DMS79 (cell line): ENCODE measurements at places on chromosomes 5 and 9.

DNA sequence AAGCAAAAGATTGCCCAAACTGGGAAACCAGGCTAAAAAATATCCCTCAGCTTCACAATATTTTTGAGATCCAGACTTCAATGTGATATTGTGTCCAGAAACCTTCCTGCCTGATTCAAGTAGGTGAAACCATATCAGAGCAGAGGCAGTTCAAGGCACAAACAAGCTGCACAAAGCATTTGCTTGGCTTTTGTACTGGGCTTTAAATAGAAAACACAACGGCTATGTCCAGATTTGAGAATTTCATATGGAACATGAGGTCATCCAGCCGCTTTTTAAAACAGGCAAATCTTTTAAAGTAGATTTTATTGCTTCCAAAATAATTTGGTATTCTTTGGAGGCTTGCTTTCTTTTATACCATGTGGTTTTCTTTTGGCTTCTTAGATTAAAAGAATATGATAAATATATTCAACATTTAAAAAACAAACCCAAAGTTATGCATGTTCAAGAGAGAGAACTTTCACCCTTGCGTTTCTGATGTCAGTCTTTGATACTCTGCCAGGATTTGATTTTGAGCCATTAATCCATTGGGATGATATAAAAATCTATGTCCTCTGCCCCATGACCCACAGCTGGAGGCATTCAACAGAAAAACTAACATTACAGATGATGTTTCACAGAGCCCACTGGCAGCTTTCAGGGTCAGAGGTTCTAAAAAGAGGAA lies 29.0 kb upstream of the CCDC112 start:
- no peak for DNase-seq

DNA sequence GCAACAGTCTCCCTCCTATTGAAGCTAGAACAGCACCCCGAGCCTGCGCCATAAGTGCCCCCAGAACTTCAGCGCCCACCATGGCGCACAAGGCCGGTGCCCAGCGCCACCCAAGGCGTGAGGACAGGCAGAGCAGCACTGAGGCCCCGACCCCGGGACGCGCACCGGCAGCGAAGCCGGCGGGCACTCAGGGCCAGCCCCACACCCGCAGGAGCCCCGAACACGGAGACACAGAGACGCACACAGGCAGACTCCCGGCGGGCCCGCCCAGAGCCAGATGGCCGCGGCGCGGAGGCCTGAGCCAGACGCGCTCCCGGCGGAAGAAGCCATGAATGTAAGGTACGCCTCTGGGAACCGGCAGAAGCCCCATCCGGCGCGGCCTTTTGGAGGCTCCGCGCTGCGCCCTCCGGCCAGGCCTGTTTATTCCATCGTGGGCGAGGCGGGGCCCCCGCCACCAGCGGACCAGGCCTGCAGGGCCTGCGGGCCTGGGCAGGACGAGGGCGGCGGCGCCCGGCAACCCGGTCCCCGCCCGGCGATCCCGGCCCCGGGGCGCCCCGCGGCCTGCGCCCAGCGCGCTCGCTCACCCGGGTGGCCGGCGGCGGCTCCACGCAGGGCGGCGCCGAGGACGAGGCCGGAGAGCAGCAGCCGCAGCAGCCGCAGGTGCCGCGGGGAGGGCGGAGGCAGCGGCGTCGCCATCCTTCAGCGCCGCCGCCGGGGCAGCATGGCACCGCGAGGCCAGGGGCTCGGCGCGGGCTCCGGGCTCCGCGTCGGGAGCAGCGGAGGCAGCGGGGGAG lies 486 bp downstream of the NPDC1 start:
- peak; percentile 17 for DNase-seq

DNA sequence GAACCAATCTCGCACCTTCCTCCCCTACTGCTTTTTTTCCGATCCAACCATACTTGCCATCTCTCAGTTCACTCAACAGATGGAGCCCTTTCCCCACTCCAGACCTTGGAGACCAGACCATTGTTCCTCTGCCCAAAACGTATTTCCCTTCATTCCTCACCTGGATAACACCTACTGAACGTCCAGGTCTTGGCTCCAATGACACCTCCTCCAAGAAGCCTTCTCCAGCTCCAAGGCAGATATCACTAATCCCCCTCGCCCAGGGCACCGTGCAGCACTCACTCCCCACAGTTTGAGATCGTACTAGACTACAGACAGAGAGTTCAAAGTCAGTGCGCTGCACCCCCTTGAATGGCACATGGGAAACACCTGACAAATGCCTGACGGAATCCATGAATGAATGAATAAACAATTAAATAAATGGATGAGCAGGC lies 47.1 kb upstream of the AKNA start:
- no peak for DNase-seq

DNA sequence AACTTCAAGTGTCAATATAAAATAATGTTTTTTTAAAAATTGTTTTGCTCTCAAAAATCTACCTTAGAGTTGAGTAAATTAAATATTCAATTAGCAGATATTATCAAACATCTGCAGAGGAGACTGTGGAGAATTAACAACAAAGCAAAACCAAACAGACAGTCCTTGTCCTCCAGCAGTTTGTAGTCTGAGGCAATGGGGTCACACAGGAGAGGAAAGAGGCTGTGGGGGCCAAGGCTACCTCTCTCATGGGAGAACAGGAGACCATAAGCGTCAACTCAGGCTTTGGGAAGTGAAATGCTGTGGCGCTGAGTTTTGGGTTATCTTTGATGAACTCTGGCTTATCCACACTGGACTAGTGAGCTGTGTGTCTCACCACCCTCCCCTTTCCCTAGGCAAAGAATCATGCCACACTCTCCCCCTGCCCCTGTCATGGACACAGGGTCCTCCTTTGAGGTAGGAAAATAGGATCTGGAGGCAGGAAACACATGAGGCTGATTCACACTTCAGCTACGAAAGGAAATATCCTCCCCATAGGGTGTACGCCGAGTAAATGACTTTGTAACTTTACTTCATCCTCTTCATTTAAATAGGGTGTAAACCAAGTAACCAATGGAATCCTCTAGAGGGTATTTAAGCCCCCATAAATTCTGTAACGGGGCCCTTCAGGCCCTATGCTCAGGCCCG lies 152.7 kb downstream of the FSTL4 start:
- no peak for DNase-seq

DNA sequence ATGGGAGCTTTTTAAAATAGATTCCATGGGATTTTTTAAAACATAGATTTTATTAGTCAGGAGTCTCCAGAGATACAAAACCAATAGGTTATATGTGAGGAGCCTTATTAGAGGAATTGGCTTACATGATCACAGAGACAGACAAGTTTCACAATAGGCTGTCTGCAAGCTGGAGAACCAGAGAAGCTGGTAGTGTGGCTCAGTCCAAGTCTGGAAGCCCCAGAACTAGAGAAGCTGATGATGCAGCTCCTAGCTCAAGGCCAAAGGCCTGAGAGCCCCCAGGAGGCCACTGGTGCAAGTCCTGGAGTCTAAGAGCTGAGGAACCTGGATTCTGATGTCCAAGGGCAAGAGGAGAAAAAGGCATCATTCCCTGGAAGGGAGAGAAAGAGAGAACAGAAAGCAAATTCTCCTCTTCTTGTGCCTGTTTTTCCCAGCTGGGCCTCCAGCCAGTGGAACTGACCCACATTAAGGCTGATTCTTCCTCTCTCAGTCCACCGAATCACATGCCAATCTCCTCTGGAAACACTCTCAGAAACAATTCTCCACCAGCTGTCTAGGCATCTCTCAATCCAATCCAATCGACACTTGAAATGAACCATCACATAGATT lies 59.3 kb downstream of the AHRR start:
- DNase-seq, result no peak

GRCh38 chr5:373710-374602 lies 52.4 kb downstream of the AHRR start:
- peak; percentile 17 for DNase-seq

DNA sequence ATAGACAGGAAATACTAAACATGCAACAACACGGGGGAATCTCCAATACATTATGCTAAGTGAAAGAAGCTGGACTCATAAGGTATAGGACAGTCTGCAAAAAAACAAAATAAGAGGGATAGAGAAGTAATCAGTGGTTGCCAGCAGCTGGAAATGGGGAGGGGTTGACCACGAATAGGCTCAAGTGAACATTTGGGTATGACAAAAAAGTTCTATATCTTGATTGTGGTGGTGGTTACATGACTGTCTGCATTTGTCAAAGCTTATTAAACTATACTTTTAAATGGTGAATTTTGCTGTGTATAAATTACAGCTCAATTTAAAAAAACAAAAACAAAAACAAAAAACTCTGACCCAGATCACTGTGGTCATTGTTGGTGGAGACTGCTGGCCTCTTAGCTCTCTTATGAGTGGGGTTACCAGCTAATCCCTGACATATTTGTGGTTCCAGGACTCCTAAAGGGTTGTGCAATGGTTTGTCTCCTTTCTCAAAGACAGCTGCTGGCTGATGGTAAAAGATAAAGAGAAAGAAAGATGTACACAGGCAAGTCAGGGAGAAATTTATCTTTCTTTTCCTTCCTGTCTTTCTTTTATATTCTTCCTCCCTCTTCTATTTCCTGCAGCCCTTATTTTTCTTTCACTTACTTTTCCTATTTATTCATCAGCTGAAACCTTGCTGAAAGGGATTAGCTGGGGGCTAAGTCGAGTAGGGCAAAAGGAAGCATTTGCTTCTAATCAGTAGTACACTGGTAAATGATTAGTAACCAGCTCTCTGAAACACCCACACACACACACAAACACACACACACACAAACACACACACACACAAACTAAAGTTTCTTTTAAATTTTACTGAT lies 42.6 kb upstream of the APC start:
- DNase-seq, result no peak

DNA sequence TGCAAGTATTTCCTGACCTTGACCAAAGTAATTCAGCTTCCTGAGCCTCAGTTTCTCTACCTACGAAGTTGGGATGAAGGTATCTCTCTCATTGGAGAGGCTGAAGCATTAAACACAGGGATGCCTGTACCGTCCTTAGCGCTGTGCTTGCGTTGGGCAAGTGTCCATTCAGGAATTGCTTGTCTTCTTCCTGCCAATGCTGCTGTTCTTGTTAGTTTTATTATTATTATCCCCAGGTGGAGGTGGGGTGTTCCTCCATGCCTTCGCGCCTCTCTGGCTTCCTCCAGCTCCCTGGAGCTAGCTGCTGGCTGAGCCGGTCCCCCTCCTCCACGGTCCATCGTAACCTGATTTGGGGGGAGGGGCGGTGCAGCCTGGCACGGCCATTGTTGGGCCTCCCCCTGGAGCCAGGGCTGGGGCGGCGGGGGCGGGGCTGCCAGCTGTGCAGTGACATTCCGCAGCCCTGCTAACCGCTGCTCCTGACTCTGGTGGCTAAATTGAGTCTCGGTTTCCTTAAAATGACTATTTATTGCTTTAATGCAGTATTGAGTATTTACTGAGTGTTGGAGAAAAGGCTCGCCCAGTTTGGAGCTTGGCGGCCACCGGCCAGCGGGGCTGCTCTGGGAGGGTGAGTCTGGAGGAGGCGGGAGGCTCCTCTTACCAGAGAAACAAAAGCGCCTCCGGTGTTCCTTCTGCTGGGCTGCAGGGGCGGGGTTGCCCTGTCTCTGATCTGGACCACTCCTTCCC lies 51.3 kb downstream of the LMX1B start:
- DNase-seq, result no peak

GRCh38 chr5:157616785-157617184 lies 35.5 kb downstream of the SOX30 start:
- DNase-seq, result no peak

- no peak for DNase-seq
Measured at GRCh38 chr5:108079753-108080152, 302.1 kb downstream of the FBXL17 start.

- no peak for DNase-seq
Measured at GRCh38 chr9:114626415-114627020, 15.4 kb downstream of the TMEM268 start.

GRCh38 chr9:27489087-27489876 lies 34.8 kb upstream of the IFNK start:
- DNase-seq, result no peak

DNA sequence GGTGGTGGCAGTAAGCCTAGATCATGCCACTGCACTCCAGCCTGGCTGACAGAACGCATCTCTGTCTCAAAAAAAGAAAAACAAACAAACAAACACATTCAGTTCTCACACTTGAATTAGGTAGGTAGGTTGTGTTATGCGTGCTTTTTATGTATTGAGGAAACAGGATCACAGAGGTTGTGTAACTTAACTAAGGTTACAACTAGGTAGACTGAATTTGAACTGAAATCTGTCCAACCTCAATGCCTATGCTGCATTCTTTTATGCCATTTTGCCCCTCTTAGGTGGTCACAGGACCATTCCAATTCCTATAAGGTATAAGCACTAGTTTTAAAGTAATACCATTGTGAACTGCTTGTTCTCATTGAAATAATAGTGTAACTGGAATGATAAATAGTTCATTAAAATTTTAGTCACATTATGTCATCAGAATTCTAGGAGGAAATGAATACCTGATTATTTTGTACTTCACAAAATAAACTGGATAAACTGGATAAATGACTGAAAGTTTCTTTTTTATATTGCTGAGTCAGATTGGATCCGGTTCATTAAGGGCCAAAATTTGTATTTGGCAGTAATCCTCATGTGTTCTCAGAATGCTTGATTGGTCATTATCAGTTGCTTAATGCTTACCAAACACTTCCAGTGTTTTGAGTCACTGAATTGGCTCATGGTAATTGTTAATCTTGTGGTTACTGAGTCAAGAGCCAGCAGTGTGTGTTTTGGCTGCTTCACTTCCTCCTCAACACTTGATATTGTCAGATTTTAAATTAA lies 7.1 kb downstream of the UBAP1 start:
- peak; percentile 82 for DNase-seq

DNA sequence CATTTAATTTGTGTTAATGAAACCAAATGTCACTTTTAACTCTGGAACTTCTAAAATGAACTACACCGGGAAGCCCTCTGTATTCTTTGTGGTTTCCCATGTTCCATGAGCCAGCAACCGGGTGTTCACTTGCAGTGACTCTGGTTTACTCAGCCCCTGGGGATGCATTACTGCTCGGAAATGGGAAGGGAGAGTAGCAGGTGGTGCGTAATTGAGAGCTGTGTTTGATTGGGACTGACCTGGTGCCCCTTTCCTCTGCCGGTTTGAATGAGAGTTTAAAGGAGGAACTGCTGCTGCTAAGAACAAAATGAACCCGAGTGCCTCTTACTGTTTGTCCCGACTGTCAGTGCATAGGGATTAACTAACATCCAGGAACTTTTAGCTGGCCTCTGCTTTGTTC lies 100.1 kb upstream of the DHFR start:
- no peak for DNase-seq

GRCh38 chr5:66074901-66075300 lies 69.2 kb upstream of the SREK1 start:
- no peak for DNase-seq

DNA sequence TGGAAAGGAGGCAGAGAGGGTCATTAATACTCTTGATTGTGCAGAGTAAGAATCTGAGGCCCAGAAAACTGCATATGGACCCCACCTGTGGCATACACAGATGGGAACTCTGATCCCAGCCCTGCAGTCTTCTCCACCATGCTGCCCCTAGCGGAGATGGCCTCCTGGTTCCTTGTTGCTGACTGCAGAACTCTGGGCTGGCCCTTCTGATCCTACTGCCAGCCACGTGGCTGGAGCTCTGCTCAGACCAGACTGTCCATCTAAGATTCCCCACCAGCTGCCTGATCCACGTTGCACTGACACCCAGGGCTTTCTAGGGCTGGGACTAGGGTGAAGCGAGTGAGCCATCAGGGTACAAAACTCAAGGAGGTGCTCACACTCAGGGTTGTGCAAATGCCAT lies 245.7 kb upstream of the NR4A3 start:
- no peak for DNase-seq
